ENCODE measurements at places on chromosomes 16 and 17. TPM values are rescaled to one million over a fixed set of nuclear protein-coding genes. Genes with fewer than 3 reads are reported as not detected.

Gene CORO1A
- polyA plus RNA-seq = 2.6 TPM

Gene ORC6
- 8.9 TPM for polyA plus RNA-seq

Gene CCL7
- polyA plus RNA-seq = 0.87 TPM

Gene TP53TG3
- polyA plus RNA-seq = not detected

Gene KRT20
- polyA plus RNA-seq = not detected

Gene CDH11
- 498 TPM for polyA plus RNA-seq

Gene SAMD14
- polyA plus RNA-seq = 2.7 TPM

DNA sequence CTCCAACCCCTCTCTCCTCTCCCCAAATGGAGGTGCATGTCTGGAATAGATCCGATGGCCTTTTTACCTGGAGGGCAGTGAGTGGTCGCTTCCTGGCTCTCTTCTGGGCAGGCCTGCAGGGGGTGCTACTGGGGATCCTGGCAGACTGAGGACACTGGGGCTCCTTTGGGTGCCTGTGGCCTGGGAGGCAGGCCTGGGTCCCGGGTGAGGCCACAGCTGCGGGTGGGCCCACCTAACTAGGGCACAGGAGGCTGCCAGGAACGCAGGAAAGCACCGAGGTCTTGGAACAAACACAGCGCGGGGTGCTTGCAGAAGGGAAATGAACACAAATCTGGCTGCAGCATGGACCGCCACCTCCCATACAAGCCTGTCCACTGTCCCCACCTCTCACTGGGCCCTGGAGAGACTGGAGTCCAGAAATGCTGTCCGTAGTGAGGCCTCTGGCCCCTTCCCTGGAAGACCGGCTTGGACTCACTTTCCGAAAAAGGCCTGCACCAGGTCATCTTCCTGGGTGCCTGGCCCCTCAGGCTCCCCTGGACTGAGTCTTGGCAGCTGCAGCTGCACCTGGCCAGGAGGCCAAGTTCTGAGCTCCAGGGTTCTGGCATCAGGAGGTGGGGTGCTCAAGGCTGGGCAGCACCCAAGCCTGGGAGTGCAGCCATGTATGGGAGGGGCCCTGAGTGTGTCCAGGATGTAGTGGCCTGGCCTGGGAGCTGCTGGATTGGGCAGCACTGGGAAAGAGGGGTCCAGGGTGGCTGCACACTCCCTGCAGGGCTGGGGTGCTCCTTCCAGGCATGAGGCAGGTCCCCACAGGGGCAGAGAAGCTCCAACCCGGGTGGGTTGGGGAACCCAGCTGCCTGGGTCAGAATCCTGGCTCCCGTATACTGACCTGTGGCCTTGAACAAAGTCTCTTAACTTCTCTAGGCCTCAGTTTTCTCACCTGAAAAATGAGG is 195.1 kb downstream of the IRF8 start:
- DNase-seq = no peak

- no peak for DNase-seq
Measured at GRCh38 chr16:47519037-47519436, 57.9 kb downstream of the PHKB start.

DNA sequence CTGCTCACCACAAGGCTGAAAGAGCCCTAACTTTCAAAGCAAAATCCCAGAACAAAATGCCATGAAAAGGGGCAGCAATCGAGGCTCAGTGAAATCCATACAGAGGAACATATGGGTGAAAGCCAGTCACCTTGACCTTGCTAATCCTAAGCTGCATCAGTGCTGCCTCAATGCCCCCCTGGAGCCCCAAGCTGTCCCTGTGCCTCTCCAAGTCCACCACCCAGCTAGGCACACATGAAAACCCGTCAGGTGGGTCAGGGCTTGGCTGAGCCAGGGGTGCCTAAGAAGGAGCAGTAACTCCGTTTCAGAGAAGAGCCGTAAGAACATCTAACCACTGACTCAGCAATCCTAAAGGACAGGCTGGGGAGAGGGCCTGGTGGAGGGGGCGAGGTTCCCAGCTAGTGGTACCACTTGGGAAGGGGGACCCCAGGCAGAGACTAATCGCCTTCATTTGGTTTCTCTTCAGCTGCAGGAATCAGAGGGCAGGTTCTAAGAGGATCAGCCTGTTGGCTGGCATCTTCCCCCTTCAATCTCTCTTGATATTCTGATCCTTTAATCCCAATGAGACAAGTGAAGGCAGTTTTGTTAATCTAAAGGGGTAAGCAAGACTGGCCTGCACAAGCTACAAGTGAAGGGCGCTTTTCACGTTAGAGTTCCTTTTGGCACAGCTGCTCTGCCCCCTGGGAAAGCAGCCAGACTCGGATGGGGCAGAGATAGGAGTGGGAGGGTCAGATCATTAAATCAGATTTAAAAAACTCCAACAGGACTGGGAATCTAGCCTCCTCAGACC is 7.6 kb downstream of the PITPNA start:
- no peak for DNase-seq

DNA sequence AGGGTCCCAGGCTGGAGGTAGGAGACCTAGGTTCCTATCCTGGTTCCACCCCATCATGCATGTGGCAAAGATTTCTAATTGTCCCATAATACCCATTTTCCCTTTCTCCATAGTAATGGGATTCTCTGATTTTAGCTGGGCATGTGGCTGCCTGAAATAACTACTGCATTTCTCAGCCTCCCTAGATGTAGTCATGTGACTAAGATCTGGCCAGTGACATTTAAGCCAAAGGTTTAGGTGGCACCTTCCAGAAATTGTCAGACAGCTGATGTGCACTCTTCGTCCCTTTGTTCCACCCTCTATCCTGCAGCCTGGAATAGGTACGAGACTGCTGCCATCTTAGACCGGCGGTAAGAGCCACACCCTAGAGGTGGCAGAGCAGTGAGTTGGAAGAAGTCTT is 8.2 kb downstream of the NXPH3 start:
- DNase-seq = no peak

Measured in BJ (cell line).